GM23248 (cell line): ENCODE measurements at places on chromosomes 3 and 15. TPM values are rescaled to one million over a fixed set of nuclear protein-coding genes. Genes with fewer than 3 reads are reported as not detected.

- no peak overlapping the region for H3K27ac ChIP-seq
- DNase-seq, result no peak
- H3K4me1 ChIP-seq, result no peaks in the 10 kb centered on the region
- peaks cover 9% of the 10 kb centered on the region for H3K36me3 ChIP-seq
Observed at GRCh38 chr3:113812854-113813253, 25.7 kb upstream of the GRAMD1C start.

- peak; percentile 32 for DNase-seq
- H3K27ac ChIP-seq, result no peak overlapping the region
- no peaks in the 10 kb centered on the region for H3K27me3 ChIP-seq
- H3K36me3 ChIP-seq, result no peaks in the 10 kb centered on the region
Observed at GRCh38 chr3:145739926-145740325, 421.1 kb downstream of the PLOD2 start.

- no peak for DNase-seq
- H3K27me3 ChIP-seq, result no peaks in the 10 kb centered on the region
- no peaks in the 10 kb centered on the region for H3K36me3 ChIP-seq
- H3K27ac ChIP-seq, result no peak overlapping the region
Observed at GRCh38 chr3:170623524-170623923, 37.6 kb upstream of the SLC7A14 start.

The PEX5L gene
- total RNA-seq, result not detected in 2 replicates

The AGTR1 gene
- total RNA-seq, result 4.0 and 6.3 TPM in 2 replicates

The KIF7 gene
- 25.4 and 30.0 TPM in 2 replicates for total RNA-seq

The UCN2 gene
- total RNA-seq, result 0.25 and 0.86 TPM in 2 replicates
